ENCODE measurements at places on chromosomes 2 and 18.

DNA sequence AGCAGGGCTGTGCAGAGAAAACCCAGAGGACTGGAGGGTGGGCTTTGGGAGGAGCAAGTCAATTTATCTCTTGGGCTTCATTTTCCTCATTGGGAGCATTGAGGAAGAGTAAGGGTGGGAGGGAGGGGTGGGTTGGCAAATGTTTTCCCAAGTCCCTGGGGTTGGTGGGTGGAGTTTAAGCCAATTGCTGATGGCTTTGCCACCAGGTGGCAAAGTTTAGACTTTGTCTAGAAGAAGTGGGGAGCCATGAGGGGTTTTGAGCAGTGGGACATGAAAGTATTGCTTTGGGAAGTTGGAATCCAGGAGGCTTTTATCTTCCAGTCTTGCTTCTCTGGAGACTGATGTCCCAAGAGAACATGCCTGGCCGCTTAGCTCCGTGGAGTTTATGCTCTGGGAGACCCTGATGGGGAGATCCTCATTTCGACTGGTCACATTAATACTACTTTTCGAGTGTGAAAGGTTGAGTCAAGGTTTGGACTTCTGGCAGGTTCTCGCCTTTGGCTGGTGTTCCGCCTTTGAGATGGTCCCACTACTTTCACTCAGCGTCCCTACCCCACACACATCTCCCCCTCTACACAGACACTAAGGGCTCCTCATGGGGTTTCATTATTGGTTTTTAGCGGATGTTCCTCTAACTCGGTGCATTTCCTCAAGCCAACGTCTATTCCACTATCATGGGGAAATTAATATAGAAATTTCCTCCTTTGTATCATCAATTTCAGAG lies 126.7 kb downstream of the PRKCE start:
- DNase-seq, result no peak

DNA sequence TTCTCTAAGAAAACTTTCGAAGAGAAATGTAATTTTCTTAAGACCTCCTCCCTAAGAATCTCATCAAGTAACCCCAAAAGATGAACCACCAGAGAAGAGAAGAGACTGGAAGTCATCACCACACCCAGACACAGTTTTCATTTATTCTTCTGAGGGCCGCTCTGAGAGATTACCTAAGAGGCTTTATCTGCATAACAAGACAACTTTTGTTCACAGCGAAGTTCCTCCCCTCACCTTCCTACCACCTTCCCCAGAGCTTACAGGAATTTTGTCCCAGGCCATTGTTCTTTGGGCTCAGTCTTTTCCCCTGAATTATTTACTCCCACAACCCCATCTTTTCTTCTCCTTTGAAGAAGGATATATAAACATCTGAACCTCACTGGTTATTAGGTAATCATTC lies 92.8 kb downstream of the AKAIN1 start:
- DNase-seq, result no peak

- no peak for DNase-seq
These were observed 183.8 kb upstream of the CTAGE1 start for GRCh38 chr18:22601481-22601880.

- DNase-seq, result no peak
These were observed 204.9 kb downstream of the ASB1 start for GRCh38 chr2:238631491-238632180.

GRCh38 chr2:56127010-56127409 lies 56.8 kb upstream of the CCDC85A start:
- DNase-seq, result no peak

- DNase-seq, result no peak
These were observed 264.7 kb upstream of the ID2 start for GRCh38 chr2:8416849-8417832.

- DNase-seq, result no peak
These were observed 475.3 kb upstream of the RAB12 start for GRCh38 chr18:8133888-8134287.

DNA sequence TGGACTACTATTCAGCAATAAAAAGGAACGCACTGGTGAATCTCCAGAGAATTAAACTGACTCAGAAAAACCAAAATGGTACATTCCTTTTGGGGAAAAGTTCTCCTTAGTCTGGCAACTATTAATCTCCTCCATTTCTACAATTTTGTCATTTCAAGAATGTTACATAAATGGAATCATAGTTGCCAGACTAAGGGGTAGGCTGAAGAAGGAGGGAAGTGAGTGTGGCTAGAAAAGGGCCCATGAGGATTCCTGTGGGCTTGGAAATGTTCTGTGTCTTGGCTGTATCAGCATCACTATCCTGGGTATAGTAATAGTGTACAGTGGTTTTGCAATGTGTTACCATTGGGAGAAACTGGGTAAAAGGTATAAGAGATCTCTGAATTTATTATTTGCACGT lies 72.4 kb downstream of the ZAP70 start:
- no peak for DNase-seq

GRCh38 chr2:132419235-132419634 lies 2.6 kb downstream of the GPR39 start:
- DNase-seq, result no peak

GRCh38 chr2:218582076-218582475 lies 13.4 kb downstream of the CNOT9 start:
- DNase-seq, result no peak

GRCh38 chr2:84424152-84424551 lies 34.9 kb downstream of the SUCLG1 start:
- DNase-seq, result no peak

- no peak for DNase-seq
These were observed 5.1 kb downstream of the CHPF start for GRCh38 chr2:219538504-219538951.

DNA sequence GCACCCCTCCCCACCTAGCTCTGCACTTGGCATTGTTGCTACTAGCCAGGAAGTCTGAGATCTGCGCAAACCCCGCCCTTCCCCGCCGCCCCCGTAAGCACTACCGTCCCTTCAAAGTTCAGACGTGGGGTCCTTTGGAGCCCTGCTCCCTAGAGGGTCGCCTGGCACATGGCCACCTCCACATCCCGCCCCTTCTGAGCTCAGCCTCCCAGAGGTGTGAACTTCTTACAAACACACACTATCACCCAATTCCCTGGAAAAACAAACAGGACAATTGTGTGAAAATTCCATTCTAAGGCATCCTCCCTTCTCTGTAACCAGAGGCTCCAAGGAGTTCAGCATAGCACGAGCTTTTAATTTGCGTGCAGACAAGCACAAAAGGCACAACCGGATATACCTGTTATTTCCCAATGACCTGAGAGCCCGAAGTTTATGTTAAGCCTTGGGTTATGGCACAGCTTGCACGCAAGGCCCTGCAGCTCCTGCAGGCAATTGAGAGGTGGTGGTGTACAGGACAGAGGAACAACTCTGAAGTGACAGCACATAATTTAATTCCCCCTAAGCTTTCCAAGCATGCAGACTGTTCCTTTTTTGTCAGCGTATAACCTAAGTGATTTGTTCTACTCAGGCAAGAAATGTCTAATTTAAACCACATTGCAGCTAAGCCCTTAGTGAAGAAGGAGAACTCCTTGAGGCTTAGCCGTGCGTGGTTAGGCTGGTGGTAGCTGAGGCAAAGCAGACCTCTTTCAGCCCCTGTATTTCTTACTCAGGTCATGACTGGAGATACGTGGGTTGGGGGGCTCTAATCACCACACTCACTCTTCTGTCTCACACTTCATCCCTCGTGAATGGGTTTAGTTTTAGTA lies 20.3 kb upstream of the CYP1B1 start:
- DNase-seq, result peak; percentile 79

DNA sequence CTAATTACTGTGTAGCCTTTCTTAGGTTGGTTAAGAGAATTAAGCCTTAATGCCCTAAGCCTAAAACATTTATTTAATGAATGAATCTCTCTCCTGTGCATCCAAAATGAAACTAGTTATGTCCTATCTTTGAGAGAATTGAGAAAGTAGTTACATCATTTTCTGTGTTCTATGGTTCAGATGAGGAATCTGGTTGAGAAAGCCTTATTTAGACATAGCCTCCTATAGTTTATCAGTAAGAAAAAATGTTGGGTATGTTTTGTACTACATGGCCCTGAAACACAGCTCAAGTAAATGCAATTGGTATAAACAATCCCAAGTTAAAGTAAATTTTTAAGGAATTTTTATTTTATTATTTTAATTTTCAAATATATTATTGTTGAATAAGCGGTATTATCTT lies 25.9 kb upstream of the RAMP1 start:
- DNase-seq, result no peak

- DNase-seq, result no peak
These were observed 183.8 kb upstream of the ZC3H15 start for GRCh38 chr2:186302263-186302662.

- DNase-seq, result no peak
These were observed 159.8 kb upstream of the ETAA1 start for GRCh38 chr2:67237288-67237687.

DNA sequence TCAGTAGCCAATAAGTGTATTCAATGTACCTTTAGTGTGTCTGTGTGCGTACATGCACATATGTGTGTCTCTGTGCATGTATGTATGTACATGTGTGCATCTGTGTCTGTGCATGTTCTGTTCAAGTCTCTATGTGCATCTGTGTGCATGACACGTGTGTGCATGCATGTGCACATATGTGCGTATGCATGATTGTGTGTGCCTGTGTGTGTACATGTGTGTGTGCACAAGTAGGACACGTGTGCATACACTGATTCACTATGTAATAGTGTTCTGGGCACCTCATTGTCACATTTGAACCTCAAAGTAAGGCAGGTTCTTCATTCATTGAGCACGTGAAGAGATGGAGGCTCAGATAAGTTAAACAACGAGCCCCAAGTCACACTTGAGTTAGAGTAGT lies 142.6 kb upstream of the COPS8 start:
- DNase-seq, result no peak

- no peak for DNase-seq
These were observed 520.8 kb downstream of the RNF144A start for GRCh38 chr2:7437716-7438632.

GRCh38 chr2:233487748-233488345 lies 78.7 kb downstream of the USP40 start:
- DNase-seq, result no peak

DNA sequence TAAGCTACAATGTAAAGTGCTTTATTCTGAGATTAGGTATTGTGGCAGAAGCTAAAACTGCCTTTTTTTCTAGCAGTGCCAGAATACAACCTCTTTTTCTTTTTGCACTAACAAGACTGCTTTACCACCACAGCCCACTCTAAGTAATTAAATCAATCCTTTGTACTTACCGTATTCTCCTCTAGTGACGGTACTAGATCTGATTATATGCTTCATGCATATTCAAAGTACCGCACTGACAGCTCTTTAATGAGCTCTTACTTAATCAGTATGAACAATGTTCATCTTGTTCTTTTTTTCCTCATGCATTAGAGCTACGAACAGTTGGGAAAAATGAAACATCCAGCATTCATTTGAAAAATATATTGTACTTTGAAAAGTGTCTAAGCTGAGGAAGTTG lies 16.1 kb upstream of the OTX1 start:
- no peak for DNase-seq
